GM23338 (cell line): ENCODE measurements at places on chromosomes 5 and 9. TPM values are rescaled to one million over a fixed set of nuclear protein-coding genes. Genes with fewer than 3 reads are reported as not detected.

GRCh38 chr9:108272349-108272899, 583.4 kb downstream of the ACTL7B start:
- peaks cover 19% of the 10 kb centered on the region for H3K4me1 ChIP-seq
- H3K27ac ChIP-seq, result no peak overlapping the region
- H3K27me3 ChIP-seq, result no peaks in the 10 kb centered on the region
- DNase-seq, result peak; percentile 60
- H3K36me3 ChIP-seq, result no peaks in the 10 kb centered on the region

- no peaks in the 10 kb centered on the region for H3K36me3 ChIP-seq
- DNase-seq, result no peak
These were observed 54.1 kb downstream of the GNG10 start for GRCh38 chr9:111715471-111715870.

GRCh38 chr9:15116130-15116580, 190.9 kb downstream of the TTC39B start:
- H3K4me1 ChIP-seq, result peaks cover 9% of the 10 kb centered on the region; the same call in 1 of the 2 replicates
- H3K27me3 ChIP-seq, result no peaks in the 10 kb centered on the region
- H3K4me3 ChIP-seq, result no peak overlapping the region
- no peak overlapping the region for H3K27ac ChIP-seq

GRCh38 chr5:117473165-117473564, 898.5 kb upstream of the SEMA6A start:
- no peaks in the 10 kb centered on the region for H3K4me1 ChIP-seq
- H3K36me3 ChIP-seq, result no peaks in the 10 kb centered on the region
- no peaks in the 10 kb centered on the region for H3K27me3 ChIP-seq
- no peak overlapping the region for H3K4me3 ChIP-seq

DNA sequence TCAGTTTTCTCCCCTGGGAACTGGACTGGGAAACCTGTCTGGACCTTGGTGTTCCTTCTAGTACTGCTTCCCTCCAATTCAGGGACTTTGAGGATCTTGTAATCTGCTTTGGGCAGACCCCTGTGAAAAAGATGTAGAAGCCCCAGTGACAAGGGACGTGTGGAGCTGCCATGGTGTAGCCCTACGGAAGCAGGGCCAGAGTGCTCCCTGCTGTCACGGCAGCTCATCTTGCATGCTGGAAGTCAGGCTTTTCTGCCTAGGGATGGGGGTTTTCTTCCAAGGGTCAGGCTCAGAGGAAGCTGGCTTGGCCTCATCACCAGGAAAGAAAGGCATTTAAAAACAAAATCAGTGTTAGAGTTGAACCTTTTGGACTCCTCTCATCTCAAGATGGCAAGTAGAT, 86.4 kb downstream of the AMBP start:
- no peak overlapping the region for H3K27ac ChIP-seq
- no peak overlapping the region for H3K4me3 ChIP-seq
- no peaks in the 10 kb centered on the region for H3K36me3 ChIP-seq
- no peak for DNase-seq
- H3K27me3 ChIP-seq, result no peaks in the 10 kb centered on the region

DNA sequence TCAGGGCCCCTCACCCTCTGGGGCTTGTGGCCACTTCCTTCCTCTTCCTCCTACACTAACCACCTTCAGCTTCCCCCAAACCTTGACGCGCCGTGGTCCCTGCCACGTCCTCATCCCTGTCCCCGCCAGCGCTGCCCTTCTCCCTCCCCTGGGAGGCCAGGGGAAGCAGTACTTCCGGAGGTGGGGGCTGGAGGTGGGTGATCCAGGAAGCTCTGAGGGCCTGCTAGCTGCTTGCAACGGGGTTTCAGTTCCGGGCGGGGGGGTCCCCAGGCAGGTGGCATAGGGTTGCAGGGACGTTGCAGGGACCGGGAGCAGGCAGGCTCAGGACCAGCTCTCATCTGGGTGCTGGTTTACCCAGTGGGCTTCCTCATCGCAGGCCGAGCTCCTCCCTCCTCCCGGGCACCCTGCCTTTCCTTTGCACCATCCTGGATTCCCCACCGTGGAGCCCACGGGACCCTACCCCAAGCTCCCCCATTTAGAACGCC, 70.0 kb downstream of the RXRA start:
- no peaks in the 10 kb centered on the region for H3K27me3 ChIP-seq
- no peak overlapping the region for H3K4me3 ChIP-seq
- no peaks in the 10 kb centered on the region for H3K36me3 ChIP-seq
- no peak overlapping the region for H3K27ac ChIP-seq

GRCh38 chr9:105054491-105054890, 126.5 kb upstream of the ABCA1 start:
- no peaks in the 10 kb centered on the region for H3K4me1 ChIP-seq
- no peak for DNase-seq
- H3K27ac ChIP-seq, result no peak overlapping the region
- no peaks in the 10 kb centered on the region for H3K27me3 ChIP-seq
- H3K4me3 ChIP-seq, result no peak overlapping the region

DNA sequence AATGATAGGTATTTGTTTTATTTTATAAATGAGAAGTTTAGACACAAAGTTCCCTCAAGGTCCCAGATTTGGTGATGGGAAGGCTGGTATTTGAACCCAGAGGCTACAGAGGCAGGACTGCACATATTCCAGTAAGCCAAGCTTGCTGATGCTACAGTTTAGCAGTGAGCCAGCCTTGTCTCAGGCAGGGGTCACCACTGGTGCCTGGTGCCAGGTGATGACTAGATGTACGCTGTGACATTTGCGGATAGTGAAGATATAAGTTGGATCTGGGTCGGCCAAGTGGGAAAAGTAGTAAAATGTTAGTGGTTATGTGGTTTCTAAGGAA, 143.9 kb downstream of the AOPEP start:
- H3K4me1 ChIP-seq, result peaks cover 6% of the 10 kb centered on the region; the same call in 1 of the 2 replicates
- H3K27me3 ChIP-seq, result no peaks in the 10 kb centered on the region
- no peak overlapping the region for H3K27ac ChIP-seq
- DNase-seq, result no peak
- no peak overlapping the region for H3K4me3 ChIP-seq
- no peaks in the 10 kb centered on the region for H3K36me3 ChIP-seq

The SLC44A1 gene
- 14.9 and 15.0 TPM in 2 replicates for polyA plus RNA-seq

The CSF2 gene
- polyA plus RNA-seq, result not detected in 2 replicates

The S100Z gene
- polyA plus RNA-seq, result not detected in 2 replicates

The STKLD1 gene
- 0.57 TPM in 1 of 2 replicates, not detected in the other for polyA plus RNA-seq

The C5orf52 gene
- polyA plus RNA-seq, result not detected in 2 replicates

The WDR41 gene
- polyA plus RNA-seq, result 18.0 and 19.1 TPM in 2 replicates

The KIAA0825 gene
- polyA plus RNA-seq, result 1.8 TPM in 2 replicates
